ENCODE measurements at places on chromosomes 2 and 18. TPM values are rescaled to one million over a fixed set of nuclear protein-coding genes. Genes with fewer than 3 reads are reported as not detected.

UGT1A10 gene
- 0.45 TPM for total RNA-seq

MAP3K19 gene
- total RNA-seq: not detected

GRCh38 chr2:171629113-171629512, 58.2 kb upstream of the DYNC1I2 start:
- no peak for DNase-seq

DNA sequence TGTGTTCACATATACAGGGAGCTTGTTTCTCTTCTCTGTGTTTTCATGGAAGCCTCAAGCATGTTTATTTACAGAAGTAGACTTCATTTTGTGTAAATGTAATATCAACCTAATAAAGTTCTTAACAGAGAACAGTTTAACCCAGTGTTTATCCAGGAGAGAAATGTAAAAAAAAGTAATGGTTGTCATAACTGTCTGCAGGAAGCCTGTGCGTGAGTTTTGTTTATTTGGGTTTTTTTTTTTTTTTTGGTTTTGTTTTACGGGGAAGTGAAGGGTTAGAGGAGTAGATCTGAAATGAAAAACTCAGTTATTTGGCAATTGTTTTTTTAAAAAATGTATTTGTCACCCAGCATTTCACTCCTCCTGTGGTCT, 124.7 kb downstream of the RAPGEF4 start:
- DNase-seq: no peak

DNA sequence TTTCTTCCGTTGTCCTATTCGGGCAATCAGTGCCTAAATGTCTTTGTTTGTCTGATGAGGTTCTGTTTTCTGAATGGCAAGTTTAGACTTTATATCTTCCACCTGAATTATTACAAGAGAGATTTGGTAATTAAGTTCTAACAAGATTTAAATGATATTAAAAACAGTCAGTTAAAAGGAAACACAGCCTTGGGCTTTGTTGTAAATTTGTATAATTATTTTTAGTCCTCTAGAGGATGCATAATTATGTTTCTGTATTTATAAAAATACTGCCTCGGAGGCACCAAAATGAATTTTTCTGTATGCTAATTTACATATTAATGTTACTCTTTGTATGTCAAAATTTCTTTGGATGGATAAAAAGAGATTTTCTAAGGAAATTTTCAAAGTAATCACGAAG, 136.7 kb downstream of the CDCA7 start:
- DNase-seq: no peak

DNA sequence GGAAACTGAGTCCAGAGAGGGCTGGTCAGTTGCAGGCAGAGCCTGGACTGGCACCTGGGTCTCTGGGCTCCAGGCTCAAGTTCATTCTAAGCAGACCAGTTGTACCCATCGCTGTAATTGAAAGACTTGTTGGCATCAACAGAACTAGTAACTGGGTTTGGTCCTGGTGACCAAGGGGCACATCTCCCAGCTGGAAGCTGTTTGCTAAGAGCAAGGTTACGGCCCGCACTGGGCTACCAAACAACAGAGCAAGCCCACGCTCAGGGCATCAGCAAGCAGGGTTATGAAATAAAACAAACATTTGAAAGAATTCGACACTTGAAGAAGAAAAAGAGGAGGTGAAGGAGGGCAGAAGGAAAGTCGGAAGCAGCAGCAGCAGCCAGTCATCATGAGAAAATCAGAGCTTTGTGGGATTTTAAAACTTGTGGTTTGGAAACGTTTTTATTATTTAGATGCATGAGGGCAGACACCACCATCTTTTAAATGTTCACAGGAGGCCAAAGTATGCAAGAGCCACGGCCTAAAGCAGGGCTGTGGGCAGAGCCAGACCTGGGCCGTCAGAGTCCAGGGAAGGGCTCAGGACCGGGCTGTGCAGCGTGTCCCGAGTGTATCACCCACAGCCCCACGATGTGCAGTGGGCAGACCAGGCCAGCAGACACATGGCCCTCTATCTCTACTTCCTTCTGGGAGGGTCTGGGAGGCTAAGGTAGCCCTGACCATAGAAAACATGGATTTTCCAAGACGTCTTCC, 220.3 kb downstream of the BCL2 start:
- no peak for DNase-seq

- DNase-seq: peak; percentile 65
Measured at GRCh38 chr2:96143848-96144480, 1.3 kb downstream of the DUSP2 start.

CIB4 gene
- total RNA-seq: 1.8 TPM

COL3A1 gene
- total RNA-seq: 7,728 TPM

- DNase-seq: no peak
Measured at GRCh38 chr18:5747678-5748077, 147.6 kb downstream of the TMEM200C start.

RASGRP3 gene
- total RNA-seq: 13.4 TPM

CABLES1 gene
- 16.7 TPM for total RNA-seq

DNA sequence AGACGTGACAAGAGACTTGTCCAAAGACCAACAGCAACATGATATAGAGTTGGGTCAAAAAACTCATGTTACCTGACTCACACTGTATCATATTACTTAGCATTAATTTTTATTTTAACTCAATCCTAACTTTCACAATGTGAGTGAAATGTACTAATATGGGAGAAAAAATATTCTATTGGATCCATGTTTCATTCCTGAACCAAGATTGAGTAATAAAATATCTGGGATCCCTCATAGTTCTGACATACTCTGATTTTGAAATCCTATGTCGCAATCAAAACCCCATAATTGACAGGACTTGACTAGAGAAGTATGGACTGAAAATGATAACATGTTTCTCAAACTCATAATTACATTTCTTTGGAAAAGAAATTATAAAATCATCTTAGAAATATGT, 190.4 kb downstream of the RIT2 start:
- no peak for DNase-seq

DNA sequence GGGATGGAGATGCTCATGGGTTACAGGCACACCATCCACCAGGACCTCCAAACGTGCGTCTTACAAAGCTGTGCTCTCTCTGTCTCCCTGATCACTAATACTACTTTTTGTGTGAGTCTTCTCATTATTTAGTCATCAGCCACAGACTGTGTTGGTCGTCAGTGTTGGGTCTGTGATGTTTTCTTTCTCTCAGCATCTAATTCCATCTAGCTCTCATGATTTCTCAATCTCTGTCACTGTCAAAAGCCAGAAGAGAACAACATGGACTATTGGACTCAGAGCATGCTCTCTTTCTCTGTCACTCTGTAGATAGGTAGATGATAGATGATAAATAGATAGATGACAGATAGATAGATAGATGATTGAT, 6.0 kb upstream of the ARL4C start:
- DNase-seq: no peak

DNA sequence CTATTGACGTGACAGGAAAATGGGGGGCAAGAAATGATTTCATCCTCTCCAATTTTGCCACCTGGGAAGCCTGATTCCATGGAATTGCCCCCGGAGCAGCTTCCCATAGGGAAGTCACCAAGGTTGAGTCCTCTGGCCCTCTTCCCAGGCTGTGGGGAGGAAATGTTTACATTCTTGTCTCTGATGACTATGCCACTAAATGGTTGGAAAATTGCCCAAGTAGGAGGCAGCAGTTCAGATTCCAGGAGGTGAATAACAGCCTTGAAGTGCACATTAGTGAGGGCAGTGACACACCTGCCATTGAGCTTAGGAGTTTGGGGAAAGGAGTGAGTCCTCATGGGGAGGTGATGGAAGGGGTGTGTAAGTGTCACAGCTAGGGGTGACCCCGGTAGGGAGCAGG, 449.2 kb upstream of the DCC start:
- DNase-seq: peak; percentile 73

IL1R2 gene
- 99.6 TPM for total RNA-seq

- DNase-seq: no peak
Measured at GRCh38 chr2:207160115-207160514, 5.6 kb downstream of the KLF7 start.

ALK gene
- total RNA-seq: 0.92 TPM

DNA sequence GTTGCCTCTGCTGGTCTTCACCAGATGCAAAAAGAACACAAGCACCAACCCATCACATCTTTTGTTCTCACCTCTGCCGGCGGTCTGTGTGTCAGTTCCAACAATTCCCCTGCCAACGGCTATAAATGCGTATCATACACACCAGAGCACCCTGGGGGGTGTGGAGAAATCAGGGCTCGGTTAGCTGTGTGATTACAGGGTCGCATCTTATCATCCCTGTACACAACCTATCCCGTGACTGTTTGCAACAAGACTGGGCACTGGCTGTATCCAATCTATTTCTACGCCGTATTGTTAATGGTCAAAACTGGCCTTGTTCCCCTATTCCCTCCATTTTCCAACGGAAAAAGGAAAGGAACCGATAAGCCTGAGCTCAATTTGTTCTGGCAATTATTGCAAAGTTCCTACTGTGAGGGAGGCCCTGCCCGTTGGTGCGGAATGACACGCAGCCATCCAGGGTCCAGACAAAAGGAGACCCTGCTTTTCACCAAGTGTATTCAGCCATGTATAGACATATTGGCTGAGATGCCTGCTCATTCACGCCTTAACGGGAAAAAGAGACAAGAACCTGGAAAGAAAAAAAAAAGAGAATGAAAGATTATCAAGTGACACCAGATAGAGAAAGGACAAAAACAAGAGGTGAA, 136.9 kb downstream of the CDH20 start:
- DNase-seq: no peak

KLHL30 gene
- total RNA-seq: not detected

LOXHD1 gene
- 1.3 TPM for total RNA-seq

SMAD2 gene
- total RNA-seq: 26.2 TPM

UGT1A9 gene
- total RNA-seq: not detected

B4GALT6 gene
- total RNA-seq: 2.9 TPM

DNA sequence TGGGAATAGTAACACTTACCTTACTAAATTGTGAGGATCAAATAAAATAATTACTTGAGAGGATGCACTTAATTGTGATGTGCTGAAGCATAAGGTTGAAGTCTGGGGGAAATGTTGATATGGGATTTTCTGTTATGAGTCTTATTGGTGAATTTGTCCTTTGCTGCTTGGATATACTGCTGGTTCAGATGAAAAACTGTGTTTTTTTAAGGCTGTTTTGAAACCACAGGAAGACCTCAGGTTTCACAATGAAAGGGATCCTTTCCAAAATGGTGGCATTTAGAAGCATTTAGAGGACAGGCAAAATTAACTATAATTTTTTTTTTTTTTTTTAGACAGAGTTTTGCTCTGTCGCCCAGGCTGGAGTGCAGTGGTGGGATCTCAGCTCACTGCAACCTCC, 34.9 kb downstream of the SPATS2L start:
- no peak for DNase-seq

GRCh38 chr2:25414781-25415180, 73.1 kb upstream of the DNMT3A start:
- DNase-seq: no peak

GRCh38 chr18:50569930-50570329, 10.0 kb downstream of the MAPK4 start:
- DNase-seq: no peak

GRCh38 chr2:120780402-120780801, 44.7 kb downstream of the GLI2 start:
- DNase-seq: no peak

GRCh38 chr18:26192233-26192632, 34.0 kb upstream of the TAF4B start:
- no peak for DNase-seq

MARCO gene
- total RNA-seq: 16.3 TPM

- DNase-seq: no peak
Measured at GRCh38 chr2:99615247-99615771, 125.5 kb upstream of the REV1 start.

HAUS1 gene
- total RNA-seq: 2.2 TPM

DNA sequence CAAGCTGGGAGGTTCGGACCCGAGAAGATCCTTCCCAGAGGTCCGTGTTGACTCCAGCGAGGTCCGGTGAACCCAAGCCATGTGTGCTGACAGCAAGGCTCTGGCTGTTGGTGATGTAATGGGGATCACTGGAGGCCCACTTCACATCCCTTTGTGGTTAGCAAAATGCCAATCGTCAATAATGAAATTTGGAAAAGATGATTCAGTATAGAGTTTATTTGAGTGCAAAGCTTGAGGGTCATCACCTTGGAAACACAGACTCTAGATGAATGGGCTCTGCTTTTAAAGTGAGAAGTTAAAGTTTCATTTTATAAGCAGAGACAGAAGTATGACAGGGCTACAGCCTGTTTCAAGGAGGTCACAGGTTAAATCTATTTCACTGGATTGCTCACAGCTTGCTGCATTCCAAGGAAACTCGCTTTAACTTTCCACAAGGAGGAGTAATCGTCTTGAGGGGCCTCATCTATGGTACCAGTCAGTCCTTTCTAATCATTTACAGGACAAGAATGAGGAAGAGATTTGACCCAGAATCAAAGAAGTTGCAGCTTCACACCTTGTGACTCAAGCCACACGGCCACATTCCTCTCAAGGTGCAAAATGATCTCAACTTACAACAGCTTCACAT, 140.5 kb downstream of the TPO start:
- peak; percentile 54 for DNase-seq

DNA sequence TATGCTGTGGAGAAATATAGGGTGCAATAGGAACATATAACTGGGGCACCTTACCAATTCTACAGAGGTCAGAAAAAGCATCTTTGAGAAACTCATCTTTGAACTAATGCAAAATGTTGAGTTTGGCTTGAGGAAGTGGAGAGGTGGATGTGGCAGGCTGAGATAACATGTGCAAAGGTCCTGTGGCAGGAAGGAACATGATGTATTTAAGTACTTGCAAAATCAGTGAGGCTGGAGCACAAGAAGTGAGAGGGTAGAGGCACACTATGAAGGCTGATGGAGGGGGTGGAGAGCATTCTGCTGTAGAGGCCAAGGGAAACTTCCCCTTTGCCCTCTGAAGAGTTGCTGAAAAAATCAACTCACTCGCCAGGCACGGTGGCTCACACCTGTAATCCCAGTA, 14.7 kb upstream of the RAB1A start:
- no peak for DNase-seq

ALPP gene
- not detected for total RNA-seq
